ENCODE measurements at places on chromosomes 11 and 22.
A peak's percentile ranks its signal among the peaks of the same experiment; 100 is the strongest.

- no peak for DNase-seq
These were observed 887.0 kb downstream of the KCNA4 start for GRCh38 chr11:29129844-29130243.

DNA sequence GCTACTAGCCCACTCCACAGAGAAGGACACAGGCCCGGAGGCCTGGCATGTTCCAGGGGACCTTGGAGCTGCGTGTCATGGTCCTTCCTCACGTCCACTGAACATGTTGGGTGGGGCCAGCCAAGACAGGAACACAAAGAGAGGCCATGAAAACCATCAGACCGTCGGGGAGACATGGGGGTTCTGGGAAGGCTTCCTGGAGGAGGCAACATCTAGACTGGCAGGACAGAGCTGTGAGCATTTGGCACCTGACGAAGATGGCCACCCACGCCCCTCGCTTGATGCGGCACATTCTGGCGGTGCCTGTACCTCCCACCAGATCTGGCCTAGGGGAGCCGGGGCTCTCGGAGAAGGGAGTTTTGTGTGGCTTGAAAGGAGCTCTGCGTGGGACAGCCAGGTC, 24.7 kb upstream of the ARHGAP8 start:
- no peak for DNase-seq

DNA sequence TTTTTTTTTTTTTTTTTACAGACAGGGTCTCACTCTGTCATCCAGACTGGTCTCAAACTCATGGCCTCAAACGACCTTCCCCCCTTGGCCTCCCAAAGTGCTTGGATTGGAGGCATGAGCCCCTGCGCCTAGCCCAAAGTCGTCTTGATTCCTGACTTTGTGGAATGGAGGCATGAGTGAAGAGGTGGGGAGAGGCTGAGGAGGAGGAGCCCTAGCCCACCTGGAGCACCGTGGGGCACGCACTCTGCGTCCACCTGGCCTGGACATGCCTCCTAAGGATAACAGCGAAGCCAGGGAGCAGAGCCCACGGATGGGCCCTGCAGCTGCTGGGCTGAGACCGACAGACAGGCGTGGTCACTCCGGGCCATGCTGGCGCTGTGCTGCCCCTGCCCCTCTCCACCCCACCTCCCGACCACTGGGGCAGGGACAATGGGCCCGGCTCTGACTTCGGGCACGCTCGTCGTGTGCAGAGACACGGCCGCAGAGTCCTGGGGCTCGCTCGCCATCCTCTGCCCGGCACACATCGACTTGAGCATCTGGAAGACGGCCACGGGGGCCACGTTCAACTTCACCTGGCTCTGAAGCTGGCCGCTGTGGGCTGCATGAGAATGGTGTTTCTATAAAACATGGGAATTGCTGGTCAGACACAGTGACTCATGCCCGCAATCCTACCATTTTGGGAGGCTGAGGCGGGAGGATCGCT, 34.8 kb downstream of the LRRC74B start:
- DNase-seq = no peak

- no peak for DNase-seq
These were observed 7.1 kb downstream of the TRIOBP start for GRCh38 chr22:37703906-37704305.

GRCh38 chr22:21942407-21943343, 10.0 kb downstream of the PPM1F start:
- peak; percentile 44 for DNase-seq

GRCh38 chr11:134932761-134933160, 520.7 kb upstream of the B3GAT1 start:
- DNase-seq = no peak

GRCh38 chr11:19116276-19116970, 545 bp upstream of the ZDHHC13 start:
- no peak for DNase-seq

DNA sequence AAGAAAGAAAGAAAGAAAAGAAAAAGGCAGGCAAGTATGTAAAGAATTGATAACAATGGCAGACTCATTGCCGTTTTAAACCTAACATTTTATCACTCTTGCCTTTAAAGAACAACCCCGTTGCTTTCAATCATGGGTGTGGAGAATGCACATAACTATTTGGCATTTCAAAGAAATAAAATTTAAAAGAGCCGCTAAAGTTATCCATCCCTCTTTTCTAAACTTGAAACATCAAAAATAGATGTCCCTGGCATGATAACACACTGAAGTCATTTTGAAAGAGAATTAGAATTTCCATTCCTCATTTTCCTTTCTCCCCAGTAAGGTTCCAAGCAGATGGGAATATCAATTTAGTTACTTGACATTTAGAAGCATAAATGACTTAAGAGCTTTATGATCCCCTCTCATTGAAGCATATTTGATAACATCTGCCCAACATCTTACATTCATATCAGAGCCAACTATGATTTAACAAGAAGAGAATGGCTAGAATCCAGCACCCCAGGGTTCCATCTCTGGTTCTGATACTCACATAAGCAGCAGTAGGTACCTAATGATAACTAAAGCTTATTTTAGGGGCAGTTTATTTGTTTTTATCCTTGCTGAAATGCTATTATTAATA, 529.6 kb upstream of the LRRC4C start:
- no peak for DNase-seq

GRCh38 chr11:71263386-71263785, 11.0 kb upstream of the SHANK2 start:
- no peak for DNase-seq

GRCh38 chr11:112584672-112585071, 324.0 kb upstream of the PLET1 start:
- peak; percentile 17 for DNase-seq

DNA sequence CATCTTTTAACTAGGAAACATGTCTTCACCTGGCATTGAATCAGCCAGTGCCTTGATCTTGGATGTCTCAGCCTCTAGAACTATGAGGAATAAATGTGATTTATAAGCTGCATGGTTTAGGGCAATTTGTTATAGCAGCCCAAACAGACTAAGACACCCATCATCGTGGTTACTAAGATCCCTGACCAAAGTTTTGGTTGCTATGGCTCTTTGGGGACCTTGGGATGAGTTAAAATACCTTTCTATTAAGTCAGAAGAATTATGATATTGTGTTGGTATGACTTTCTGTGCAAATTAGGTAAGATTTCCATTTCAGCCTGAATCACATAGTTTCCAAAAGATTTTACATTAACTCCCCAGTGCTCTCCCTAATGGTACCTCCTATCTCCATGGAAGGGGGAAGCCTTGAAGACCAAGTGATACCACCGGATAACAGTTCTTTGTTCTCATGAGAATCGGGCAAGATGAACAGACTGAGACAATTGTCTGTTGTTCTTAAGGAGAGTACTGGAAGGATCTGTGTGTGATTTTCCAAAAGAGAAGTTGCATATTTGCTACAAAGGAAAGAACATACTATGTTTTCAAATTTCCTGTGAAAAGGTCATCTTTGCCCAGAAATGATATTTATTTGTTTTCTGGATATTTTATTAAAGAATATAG, 60.4 kb upstream of the UBASH3B start:
- no peak for DNase-seq

- DNase-seq = no peak
These were observed 4.4 kb downstream of the POLA2 start for GRCh38 chr11:65266210-65266609.

DNA sequence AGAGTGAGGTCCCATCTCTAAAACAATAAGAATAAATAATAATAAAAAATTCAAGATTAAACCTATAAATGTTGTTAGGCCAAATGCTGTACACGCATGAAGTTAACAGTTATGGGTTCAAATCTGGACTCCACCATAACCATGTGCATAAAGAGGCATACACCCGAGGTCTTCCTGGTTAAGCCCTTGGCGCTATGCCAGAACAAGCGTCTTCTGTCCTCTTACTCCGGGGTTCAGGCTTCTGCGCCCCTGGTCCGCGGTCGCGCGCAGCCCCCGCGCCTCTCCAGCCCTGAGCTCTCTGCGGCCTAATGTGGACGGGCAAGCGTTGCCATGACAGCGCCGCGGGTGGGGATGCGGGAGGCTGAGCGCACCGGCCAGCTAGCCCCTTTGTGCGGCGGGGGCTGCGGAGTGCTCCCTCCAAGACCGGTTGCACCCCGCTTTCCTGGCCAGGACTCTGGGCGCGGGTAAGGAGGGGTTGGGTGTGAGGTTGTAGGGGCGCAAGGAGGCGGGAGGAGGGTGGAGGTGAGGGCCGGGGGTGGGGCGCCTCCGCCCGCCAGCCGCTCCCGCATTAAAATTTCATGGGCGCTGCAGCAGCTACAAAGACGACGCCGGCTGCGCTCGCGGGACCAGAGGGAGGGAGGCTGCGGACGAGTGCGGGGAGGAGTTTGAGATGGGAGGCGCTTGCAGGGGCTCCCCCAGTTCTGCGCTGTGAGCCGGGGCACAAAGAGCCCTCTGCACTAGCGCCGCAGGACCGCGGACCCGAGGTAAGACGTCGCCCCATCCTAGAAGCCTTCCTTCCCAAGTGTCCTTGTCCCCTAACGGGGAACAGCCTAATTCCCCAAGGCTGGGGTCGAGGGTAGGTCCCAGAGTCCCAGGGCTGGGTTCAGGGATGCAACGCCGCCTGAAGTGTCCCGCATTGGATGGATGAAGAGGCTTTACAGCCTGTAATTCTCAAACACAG, at the start of gene MIAT:
Gene MIAT, plus strand, starts transcription at position 698 of the 961 bp plus-strand sequence.
- DNase-seq = peak; percentile 72

GRCh38 chr11:121575250-121575962, 122.6 kb upstream of the SORL1-AS1 start:
- DNase-seq = no peak
